RPMI7951 (cell line): ENCODE measurements at places on chromosomes 2 and 18.

DNA sequence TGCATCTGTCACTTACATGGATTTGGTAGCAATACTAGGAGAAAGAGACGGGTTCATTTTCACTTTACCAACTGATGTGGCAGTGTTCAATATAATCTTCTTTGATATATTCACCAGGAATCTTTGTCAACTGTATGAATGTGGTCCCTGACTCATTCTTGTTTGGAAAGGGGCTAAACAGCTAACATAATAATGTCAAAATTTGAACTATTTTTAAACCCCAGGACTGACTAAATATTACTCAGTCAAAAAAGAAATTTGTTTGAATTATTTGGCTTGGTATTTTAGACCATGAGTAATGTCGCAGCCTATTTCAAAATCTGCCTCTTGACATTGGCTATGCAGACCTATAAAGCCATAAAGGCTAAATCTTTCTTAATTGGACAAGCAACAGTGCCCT, 413.7 kb upstream of the RGPD4 start:
- DNase-seq: peak; percentile 3

DNA sequence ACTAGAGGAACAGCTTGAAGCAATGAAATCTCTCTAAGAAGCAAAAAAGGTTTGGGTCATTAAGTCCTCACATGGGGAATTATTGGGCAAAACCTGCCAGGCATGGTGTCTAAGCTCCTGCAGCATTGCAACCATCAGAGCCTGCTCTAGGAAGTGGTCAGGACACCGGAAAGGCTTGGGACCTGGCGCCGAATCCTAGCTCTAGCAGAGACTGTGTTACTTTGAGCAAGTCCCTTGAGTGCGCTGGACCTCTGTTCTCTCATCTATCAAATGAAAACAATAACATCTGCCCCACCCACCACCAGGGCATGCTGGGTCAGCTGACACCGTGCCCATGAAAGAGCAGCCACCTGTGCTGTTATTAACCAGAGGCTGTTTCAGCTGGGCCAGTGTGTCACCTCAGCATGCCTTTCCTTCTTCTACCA, 6.3 kb downstream of the TMEM127 start:
- DNase-seq: no peak

- DNase-seq: no peak
Measured at GRCh38 chr2:42557306-42557705, 11.1 kb upstream of the MTA3 start.

DNA sequence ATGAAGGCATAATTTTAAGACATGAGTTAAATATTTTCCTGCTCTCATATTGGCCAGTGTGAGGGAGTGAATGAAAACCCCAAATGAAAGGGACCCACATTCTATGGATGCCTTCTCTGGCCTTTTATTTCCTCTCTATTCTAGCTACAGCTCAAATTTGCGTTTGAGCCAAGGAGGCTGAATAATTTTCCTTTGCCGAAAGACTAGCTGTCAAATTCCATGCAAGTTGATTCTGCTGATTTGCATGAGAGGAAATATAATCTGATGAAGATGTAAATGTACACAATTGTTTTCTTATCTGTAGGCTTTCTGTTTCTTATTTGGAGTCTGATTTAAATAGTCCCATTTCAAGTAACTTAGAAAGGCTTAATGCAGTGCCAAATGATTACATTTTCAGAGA, 438.4 kb upstream of the SPRED2 start:
- DNase-seq: no peak

- no peak for DNase-seq
Measured at GRCh38 chr18:44876755-44877154, 196.1 kb downstream of the SETBP1 start.

DNA sequence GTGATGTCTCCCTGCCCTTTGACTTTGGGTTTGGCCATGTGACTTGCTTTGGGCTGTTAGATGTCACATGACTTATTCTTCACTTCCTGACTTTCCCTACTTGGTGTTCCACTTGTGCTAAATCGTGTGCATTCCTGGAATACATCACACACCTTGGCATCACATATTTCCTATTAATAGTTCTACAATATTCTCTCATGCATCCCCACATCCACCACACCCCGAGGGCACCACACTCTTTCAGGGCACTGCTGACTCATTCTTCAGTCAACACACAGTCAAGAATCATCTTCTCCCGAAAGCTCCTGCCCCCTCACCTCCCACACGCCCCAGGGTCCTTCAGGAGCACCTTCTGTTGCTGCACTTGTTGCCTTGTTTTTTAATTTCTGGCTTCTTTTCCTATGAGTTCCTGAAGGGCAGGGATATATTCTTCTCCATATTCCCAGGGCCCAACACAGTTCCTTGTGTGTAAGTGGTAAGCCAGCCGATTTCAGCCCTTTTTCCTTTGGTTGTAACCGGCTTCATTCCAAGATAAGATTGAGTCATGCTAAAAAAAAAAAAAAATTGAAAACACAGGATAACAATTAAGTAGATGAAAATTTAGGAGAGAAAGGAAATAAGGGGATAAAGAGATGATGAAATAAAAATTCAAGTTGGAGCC, 341.4 kb downstream of the SLC4A3 start:
- peak; percentile 91 for DNase-seq

GRCh38 chr2:175326801-175327200, 145.3 kb upstream of the ATP5MC3 start:
- no peak for DNase-seq

DNA sequence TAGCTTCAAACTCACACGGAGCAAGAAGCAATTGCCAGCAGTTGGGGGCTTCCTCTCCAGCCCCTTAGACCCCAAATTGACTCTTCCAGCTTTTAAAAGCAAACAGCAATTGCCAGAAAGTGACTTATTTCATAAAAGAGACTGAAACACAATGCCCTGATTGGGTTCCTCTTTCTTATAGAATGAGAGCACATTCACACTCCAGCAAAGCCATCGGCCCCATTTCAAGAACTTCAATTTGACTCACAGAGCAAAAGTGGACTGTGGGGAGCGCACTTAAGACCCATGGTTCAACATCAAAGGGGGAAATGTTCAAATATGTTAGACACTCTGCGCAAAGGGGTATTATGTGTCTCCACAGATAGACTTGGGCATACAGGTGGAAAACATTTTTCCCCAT, 484.7 kb downstream of the BCL11A start:
- DNase-seq: no peak

- DNase-seq: no peak
Measured at GRCh38 chr2:40346535-40347354, 105.1 kb downstream of the SLC8A1 start.

- DNase-seq: no peak
Measured at GRCh38 chr18:59911600-59911999, 11.8 kb downstream of the PMAIP1 start.

- DNase-seq: no peak
Measured at GRCh38 chr2:175817221-175817620, 184.8 kb downstream of the LNPK start.
